ENCODE measurements at places on chromosomes 16 and 17.

- no peak for DNase-seq
Observed at GRCh38 chr17:6048486-6048885, 21.7 kb upstream of the WSCD1 start.

GRCh38 chr17:58252141-58252540 lies 13.8 kb downstream of the LPO start:
- DNase-seq, result no peak

- no peak for DNase-seq
Observed at GRCh38 chr17:29054835-29055234, 11.9 kb downstream of the PIPOX start.

DNA sequence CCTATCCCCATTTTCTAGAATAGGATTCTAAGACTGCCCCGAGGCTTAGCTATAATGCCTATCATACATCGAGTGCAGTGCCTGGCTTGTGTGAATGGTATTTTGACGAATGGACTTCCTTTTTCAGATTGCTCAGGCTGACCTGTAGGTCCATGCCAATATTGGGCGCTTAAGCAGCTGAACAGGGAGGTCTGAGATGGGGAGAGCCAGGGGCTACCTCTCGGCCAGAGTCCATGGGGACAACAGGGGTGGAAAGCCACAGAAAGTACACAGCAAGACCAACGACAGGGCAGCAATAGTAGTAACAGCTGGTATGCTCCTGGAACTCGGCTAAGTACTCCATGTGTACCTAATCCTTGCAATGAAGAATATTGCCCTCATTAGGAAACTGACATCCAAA lies 91.7 kb upstream of the WSCD1 start:
- no peak for DNase-seq

DNA sequence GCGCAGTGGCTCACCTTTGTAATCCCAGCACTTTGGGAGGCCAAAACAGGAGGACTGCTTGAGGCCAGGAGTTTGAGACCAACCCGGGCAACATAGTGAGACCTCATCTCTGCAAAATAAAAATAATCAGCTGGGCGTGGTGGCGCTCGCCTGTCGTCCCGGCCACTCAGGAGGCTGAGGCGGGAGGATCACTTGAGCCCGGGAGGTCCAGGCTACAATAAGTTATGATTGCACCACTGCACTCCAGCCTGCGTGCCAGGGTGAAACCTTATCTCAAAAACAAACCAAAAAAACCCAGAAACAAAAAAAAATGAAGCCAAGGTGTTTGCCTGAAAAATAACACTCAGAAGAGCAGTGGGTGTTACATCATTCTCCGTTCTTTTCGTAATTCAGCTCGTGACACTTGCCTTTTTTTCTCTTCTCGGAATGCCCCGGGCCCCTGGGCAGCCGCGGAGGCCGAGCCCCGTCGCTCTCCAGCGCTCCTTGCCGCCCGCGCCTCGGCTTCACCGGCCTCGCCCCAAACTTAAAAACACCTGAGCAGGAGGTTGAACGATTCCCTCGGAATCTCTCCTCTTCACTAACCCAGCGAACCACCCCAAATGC lies 17.0 kb downstream of the PRCD start:
- DNase-seq, result peak; percentile 43
